ENCODE measurements at places on chromosomes 4 and X.

DNA sequence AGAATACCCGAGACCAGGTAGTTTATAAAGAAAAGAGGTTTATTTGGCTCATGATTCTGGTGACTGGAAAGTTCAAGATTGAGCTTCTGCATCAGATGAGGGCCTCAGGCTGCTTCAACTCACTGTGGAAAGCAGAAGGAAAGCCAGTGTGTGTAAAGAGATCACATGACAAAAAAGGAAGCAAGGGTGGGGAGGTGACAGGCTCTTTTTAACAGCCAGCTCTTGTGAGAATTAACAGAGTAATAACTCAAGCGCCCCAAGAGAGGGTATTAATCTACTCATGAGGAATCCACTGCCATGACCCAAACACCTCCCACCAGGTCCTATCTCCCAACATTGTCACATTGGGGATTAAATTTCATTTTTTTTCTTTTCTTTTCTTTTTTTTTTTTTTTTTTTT is 6.3 kb upstream of the YIPF6 start:
- DNase-seq = no peak

- no peak for DNase-seq
These were observed 53.1 kb upstream of the GIMD1 start for GRCh38 chr4:106421441-106422296.

DNA sequence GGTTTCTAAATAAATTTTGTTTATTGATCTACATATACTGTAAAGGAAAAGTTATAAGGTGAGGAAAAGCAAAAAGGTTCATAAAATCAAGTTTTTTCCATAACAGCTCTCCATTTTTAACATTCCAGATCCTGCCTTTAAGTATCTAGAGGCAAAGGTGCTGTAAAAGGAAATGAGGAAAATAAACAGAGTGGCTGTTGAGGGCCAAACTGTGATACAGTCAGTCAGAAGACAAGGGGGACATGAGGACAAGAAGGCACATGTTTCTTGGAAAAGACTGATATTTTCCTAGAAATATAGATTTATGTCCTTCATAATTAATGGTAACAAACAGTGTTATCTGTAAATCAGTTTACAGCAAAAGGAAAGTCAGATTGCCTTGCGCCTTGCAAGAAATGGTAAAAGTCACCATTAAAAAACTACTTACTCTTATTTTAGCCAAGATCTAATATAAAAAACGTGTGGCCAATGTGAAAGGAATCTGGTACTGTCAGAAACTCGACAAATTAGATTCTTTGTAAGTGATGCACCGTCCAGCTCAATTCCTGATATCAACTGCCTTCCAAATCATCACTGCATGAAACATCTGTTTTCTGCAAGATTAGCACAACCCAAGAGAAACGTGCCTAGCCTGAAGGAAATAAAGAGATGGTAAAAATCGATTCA is 34.0 kb upstream of the VEGFD start:
- DNase-seq = no peak

- no peak for DNase-seq
These were observed 59.0 kb upstream of the VCX3B start for GRCh38 chrX:8405631-8406030.

- no peak for DNase-seq
These were observed 24.9 kb upstream of the C1QTNF7 start for GRCh38 chr4:15402974-15403373.

DNA sequence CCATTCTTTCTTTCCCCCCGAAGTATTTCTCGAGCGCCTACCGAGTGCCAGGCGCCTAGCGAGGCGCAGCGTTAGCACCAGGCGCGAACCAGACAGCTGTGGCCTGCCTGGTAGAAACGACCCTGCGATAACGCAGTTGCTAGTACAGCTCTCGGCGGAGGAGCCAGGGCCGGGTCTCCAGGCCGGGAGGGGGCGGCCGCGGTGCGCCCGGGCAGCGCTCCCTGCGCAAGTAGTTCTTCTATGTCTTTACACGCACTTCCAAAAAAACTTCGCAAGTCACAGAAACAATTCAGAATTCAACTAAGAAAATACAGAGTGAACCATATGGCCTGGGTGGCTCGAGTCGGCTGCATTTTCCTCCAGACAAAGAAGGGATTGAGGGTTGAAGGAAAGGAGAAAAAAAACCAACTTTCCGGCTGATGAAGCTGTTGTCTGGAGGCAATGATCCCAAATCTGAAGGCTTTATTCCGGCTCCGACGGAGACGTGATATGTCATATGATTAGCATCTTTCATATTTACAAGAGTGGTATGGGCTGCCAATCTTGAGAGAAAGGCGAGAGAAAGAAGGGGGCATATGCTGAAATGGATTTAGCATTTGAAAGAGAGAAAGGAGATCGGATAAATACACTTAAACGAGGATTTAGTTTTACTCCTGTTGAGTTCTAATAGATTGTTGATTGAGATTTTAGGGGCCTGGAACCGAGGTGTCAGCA is 7.2 kb upstream of the NEUROG2 start:
- no peak for DNase-seq

GRCh38 chr4:154807042-154807630 is 26.1 kb downstream of the RBM46 start:
- peak; percentile 1 for DNase-seq

DNA sequence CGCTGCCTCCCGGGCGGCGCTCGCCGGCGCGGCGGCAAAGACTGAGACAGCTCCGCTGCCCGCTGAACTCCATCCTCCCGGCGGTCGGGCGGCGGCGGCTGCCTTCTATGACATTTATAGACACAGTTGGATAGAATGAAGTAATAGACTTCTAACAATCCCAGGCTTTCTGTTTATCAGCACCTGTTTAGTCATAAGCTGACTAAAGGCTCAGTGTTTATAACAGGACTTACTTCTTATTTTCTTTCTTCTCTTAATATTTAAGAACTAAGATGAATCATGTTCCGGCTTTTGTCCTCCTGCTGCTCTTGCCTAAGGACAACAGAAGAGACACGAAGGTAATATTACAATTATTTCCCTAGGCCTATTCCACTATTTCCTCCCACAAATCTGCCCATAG is 3.9 kb downstream of the ARL13A start:
- no peak for DNase-seq

DNA sequence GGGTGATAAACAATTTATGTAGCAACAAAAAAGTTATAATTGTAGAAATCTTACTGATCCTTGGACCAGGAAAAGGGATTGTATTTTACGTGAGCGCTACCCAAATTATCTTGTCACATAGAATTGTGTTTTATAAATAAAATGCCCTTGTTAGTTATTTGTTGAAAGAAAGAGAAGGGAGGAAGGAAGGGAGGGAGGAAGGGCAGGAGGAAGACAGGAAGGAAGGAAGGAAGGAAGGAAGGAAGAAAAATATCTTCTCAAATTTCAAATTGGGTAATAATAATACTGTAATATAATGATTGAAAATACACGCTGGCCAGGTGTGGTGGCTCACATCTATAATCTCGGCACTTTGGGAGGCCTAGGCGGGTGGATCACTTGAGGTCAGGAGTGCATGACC is 206.2 kb upstream of the TLL1 start:
- no peak for DNase-seq

GRCh38 chrX:20712811-20713210 is 446.1 kb upstream of the RPS6KA3 start:
- peak; percentile 76 for DNase-seq

DNA sequence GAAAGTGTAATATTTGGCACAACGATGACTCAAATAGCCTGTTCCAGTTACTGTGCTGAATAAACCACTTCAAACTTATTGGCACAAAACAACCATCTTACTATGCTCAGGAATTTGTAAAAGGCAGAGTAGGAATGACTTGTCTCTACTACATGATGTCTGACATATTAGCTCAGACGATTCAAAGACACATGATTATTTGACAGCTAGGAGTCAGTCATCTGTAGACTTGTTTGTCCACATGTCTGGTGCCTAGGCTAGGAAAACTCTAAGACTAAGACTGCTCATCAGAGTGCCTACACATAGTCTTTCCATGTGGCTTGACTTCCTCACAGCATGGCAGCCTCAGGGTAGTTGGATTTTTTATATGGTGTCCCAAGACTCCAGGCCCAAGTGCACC is 154.5 kb downstream of the FANCB start:
- DNase-seq = no peak

DNA sequence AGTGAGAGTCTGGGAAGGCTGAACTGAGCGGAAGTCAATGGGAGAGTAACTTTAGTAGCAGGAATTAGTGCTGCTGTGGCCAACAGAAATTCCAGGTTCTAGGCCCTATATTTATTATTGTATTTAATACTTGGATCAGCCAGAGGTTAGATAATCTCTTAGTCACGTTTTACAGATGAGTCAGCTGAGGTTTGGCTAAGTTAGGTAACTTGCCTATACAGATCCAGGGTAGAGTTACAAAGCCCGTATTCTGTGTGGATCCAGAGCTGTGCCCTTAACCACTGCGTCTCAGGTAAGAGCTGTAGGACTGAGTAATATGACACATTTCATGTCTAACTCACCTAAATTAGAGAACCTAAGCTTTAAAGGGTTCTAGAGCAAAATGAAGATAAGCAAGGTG is 20.5 kb downstream of the PSMD10 start:
- no peak for DNase-seq

DNA sequence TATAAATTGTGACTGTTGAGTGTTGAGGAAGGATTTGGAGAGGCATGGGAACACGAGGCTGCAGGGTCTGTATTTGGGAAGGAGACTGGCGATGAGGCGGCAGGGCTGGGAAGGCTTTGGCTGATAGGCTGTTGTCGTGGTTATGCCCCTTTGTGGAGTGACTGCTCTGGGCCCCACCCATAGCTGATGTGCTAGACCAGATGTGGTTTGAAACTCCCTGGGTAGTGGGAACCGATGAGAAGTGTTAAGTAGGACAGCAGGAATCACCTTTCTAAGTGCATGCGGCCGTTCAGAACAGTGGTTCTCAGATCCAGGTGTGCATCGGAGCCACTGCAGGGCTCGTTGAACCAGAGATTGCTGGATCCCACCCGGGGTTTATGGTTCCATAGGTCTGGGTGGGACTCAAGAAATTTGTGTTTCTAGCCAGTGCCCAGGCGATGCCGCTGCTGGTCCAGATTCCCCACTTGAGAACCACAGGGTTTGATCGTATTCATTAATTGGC is 42.3 kb downstream of the TBC1D14 start:
- no peak for DNase-seq

DNA sequence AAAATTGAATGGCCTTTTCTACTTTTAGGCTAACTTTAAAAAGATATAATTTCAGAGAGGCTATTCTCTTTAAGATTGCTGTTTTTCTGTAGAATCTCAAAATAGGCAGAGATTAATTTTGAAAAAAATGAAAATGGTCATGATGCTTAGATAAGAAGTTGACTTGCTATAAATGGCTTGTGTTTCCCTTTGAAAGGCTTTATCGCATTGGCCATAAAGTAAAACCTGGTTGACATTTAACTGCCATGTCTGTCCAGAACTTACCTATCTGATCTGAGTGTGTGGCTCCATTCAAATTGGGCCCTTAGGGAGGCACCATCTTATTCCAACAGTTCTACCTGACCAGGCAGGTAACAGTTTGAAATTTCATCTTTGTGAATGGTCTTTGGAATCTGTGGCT is 56.1 kb downstream of the AFF2 start:
- no peak for DNase-seq

DNA sequence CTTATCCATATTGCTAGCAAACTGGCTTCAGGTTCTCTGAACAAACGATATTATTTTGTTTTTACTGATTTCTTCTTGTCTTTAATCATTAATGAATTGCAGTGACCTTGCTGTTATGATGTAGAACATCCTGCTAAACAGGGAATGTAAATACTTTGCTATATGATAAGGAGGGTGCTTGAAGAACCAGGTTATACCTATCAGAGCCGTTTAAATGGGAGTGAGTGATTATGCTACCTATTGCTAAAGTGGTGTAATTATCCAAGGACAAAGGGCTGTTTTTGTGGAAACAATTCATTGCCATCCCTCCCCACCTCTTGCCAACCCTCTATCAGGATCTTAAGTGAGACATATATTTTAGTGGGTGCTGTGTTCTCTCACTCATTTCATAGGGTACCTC is 788.9 kb downstream of the RPA4 start:
- DNase-seq = peak; percentile 85

DNA sequence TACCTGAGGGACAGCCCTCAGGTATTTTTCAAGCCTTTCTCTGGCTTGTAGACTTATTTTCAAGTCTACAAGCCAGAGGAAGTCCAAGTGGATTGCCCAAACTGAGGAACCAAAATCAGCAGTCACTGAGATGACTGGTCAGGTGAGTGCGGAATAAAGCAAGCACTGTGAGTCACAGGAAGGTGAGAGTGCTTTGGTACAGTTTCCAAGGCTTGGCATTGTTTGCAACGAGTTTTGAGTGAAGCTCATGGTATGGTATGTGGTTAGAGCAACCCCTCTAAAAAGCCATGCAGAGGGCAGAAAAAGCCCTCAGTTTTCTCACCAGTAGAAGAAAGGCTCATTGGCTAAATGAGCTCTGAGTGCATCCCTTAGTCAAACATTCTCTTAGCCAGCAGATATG is 112.8 kb upstream of the EOLA2 start:
- DNase-seq = no peak

GRCh38 chr4:38504396-38504715 is 159.6 kb upstream of the KLF3 start:
- no peak for DNase-seq

- no peak for DNase-seq
These were observed 608.8 kb downstream of the PCDH7 start for GRCh38 chr4:31328932-31329331.

DNA sequence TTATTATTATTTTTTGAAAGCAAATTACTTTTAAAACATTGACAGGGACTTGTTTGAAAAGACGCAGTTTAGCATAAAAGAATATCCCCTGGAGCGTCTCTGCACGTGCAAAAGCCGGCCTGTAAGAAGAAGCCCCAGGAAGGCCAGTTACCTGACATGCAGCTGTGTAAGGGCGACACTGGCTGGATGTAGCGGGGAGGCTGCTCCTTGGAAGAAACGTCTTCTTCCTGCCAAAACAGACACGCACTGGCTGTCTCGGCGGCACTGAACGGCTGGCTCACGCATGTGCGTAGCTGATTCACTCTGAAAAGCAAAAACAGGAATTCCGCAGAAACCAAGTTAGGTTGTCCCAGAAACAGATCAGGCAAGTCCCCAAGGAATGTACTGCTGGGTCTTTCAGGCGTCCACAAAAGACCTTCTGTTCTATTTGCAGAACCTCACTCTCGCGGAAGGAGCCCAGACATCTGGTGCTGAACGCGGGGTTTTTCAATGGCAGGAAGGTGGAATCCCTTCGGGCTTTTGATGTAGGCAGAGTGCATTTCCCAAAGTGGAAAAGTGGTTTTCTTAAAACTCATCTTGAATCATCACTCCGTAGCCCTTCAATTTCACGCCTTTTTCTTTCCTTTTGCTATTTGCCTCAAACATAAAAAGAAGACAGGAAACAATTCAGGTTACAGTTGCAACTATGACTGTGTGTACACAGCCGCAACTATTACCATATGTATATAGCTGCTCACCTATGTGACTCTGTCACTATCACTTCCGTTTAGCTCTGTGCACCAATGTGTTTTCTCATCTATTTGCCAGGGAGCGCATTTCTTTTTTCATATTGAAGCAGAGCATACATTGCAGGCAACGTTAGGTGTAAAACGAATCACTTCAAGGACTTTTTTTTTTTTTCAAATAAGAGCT is 38.1 kb upstream of the ARSH start:
- no peak for DNase-seq

DNA sequence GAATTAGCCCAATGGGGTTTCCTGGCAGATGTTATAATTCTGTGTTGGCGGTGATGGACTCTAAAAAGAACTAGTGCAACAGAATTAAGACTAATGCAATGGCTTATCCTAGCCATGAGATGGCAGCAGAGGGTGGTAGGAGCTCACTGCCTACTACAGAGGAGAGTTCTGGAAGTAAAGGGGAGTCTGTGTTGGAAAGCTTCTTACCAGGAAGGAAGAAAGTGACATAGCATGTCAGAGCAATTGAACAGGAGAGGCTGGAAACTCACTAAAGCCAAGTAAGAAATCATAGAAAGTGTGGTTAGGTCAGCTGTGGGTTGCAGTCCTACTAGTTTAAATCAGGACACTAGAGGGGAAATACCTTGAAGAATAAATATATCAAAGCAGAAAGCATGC is 6.3 kb upstream of the TRPC5OS start:
- DNase-seq = peak; percentile 8
